Stimulated activated CD8-positive, alpha-beta memory T cell treated with anti-CD3 and anti-CD28 coated beads, Interleukin-2, amount 100 ng/mL, for 48 hours (primary cell): ENCODE measurements at places on chromosomes 13 and 19.
A peak's percentile ranks its signal among the peaks of the same experiment; 100 is the strongest.

DNA sequence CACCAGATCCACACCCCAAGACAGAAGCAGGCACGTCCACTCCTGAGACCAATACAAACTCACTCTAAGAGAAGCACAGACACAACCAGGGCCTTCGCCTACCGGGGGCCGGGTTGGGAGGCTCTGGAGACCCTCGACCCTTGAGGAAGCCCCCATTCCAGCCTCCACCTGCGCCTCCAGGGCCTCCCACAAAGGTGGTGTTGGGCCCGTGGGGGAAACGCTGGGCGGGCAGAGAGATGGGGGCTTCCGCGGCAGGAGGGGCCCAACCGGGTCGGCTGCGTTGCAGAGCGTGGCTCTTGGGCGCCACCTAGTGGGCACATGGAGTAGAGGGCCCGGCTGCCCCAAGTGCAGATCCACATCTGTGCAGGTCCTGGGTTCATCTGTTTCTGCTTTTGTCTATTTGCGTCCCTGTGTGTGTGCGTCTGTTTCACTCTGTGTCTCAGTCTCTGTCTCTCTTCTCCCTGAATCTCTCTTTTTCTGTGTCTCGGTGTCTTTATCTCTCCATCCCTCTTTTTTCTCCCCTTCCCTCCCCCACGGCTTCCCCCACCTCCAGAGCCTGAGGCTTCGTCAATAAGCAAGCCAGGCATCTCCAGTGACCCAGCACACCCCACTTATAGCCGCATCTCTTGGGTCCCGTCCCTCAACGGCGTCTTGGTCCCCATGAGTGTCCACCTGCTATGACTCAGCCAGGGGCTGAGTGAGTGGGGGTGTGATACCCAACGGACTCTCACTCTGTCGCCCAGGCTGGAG is 10.5 kb upstream of the TINCR start:
- DNase-seq, result peak; percentile 50

- DNase-seq, result no peak
These were observed 326.9 kb downstream of the DACH1 start for GRCh38 chr13:71540098-71540497.

DNA sequence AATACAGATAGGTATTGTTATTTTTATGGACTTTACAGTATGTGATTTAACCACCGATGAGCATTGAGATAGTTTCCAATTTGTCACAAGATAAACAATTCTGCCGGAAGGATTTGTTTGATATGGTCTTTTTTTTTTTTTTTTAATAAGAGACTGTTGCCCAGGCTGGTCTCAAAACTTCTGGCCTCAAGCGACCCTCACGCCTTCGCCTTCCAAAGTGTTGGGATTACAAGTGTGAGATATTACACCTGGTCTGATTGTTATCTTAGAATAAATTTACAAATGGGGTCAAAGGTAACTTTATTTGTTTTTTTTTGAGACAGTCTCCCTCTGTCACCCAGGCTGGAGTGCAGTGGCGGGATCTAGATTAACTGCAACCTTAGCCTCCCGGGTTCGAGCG is 1.2 kb downstream of the GARRE1 start:
- no peak for DNase-seq

GRCh38 chr19:15265850-15266248 is 33.6 kb upstream of the EPHX3 start:
- DNase-seq, result no peak

GRCh38 chr13:112161521-112162301 is 94.8 kb downstream of the SOX1 start:
- no peak for DNase-seq

- no peak for DNase-seq
These were observed 4.6 kb downstream of the FRY start for GRCh38 chr13:32036126-32036695.

DNA sequence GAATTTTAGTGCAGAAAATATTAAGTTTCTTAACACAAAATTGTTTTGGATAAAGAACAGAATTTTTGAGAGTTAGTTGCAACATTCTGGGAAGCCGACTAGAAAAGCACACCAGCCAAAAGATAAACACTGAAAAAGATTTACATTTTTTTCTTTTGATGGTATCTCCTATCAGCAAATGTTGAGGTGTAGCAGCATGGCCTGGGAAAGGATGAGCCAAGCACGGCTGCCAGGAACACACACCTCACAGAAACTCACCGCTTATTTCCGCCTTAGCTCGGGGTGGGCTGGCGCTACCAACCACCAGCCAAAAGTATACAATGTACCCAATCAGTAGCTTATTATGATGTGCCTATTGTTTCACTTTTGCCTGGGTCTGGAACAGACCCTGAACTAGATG is 134.7 kb downstream of the MIPEP start:
- no peak for DNase-seq

GRCh38 chr13:38686577-38687245 is at the start of gene FREM2:
Gene FREM2 (plus strand): TSS chr13:38687077. CDS start chr13:38687345, 268 bp downstream.
- no peak for DNase-seq

DNA sequence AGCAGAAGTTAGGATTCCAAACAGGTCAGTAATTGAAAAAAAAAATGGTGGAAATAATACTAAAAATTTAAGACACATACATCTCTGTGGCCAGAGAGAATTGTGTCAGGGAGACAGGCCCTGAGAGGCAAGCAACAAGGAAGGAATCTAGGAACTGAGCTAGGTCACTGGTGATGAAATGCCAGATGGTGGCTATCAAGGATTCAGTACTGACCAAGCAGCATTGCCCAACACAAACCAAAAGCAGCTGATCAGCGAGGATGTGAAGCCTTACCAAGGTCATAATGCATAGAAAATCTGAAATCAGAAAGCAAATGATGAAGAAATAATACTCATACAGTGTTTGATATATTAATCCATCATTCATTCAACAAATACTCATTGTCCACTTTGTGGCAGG is 905.0 kb downstream of the GPC5 start:
- no peak for DNase-seq

DNA sequence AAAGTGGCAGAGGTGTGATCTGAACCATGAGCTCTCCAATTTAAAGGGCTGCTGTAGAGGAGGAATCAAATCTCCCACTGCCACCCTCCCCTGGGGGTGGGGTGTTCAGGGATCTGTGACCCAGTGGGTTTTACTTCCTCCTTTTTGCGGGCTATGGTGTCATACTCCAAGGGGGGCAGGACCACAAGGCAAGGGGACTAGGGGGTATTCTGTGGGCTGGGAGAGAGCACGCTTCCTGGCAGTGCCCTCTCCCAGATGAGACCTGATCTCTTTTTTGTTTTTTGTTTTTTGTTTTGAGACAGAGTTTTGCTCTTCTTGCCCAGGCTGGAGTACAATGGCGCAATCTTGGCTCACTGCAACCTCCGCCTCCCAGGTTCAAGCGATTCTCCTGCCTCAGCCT is 10.3 kb downstream of the PLD3 start:
- no peak for DNase-seq

DNA sequence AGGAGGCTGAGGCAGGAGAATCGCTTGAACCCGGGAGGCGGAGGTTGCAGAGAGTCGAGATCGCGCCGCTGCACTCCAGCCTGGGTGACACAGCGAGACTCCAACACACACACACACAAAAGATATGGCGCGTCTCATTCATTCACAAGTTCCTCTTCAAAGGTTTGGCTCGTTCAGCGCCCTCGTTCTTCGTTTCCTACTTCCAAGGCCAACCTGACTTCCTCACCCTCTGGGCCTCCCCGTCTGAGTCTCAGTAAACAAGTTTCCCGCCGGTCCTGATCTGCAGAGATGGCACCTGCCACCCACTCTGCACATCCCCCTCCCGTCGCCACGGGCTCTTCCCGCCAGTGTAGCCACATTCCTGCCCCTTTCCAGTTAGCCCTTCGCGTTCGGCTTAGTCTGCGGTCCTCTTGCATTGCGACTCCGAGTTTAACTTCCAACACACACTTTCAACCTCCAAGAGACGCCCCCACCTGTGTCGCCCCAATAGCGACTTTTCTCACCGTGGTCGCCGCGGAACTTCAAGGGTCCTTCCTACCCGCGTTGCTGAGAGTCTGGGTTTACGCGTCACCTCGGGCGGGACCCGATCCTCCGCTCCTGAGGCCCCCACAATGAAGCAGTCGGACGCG is 1.3 kb upstream of the BSG start:
- no peak for DNase-seq

- DNase-seq, result no peak
These were observed 17.7 kb upstream of the KLF5 start for GRCh38 chr13:73040968-73041596.
